ENCODE measurements at places on chromosomes 5 and 9.

GRCh38 chr9:115985657-115986056, 167.9 kb upstream of the PAPPA start:
- DNase-seq = no peak

DNA sequence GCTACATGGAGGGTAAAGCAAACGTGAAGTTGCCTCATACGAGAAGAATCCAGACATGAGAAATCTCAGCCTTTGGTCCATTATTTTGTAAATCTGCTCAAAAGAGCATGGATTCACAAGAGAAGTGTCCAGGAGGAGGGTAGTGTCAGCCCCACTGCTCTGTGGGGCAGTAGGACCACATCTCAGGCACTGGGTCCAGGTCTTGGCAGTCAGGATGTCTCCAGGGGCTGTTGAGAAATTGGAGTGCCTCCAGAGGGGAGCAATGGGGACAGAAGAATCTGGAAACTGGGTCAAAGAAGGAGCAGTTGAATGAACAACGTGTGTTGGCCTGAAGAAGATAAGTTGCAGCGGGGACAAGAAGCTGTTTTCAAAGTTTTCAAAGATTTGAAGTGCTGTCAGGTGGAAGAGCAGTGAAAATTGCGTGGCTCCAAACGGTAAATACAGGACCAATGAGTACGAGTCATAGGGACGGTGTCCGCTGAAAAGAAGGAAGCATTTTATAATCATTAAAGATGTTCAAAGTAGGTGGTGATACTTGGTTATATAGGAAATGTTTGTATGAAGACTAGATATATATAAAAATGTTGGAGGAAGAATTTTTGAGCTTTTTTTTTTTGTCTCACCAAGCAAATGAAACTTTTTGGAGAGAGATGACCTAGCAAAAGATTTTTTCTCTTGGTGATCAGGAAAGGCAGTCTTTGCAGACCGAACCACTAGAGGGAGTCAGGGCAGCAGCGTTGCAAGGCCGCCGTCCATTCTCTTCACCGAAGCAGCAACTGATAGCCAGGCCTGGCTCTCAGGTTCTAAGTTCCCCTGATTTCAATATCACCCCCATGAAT, 57.1 kb upstream of the ZBED3 start:
- peak; percentile 28 for DNase-seq

- DNase-seq = no peak
Measured at GRCh38 chr9:93821307-93821703, 133.8 kb downstream of the BARX1 start.

DNA sequence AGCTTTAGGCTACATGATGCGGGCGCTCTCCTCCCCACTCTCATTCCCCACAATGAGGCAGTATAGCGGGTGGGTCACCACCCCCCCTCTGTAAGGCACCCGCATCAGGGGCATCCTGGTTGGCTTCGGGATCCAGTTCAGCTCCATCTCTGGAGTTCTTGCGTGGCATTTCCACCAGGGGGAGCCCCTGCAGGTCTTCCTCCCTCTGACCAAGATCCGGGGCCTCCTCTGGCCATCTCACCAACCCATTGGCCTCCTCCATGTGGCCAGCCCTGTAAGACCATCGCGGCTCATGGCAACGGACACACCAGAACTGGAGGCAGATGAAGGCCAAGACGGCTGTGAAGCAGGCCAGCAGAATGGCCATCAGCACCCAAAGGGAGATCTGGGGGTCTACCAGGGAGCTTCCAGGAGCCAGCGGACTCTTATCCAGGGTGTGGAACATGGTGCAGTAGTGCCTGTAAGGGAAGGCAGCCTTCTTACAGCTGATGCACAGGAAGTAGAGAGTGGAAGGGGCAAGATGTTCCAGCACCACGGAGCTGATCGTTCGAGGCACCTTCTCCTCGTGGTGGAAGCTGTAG, 77.0 kb downstream of the CYFIP2 start:
- no peak for DNase-seq

DNA sequence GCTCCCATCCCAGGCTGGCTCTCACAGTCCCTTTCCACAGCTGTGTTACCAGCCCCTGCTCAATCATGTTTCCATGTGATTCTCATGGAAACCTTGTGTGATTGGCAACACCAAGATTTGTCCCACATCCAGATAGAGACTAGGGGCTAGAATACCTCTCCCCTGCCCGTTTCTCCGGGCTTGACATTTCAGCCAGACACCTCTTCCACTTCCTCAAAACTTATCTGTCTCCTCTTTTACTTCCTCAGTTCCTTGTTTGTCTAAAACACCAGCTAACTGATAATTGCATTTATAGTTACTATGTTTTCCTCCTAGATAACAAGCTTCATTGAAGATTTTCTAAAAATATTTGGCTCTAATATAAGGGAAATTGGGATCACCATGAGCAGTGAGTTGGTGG, 16.6 kb upstream of the KCNMB1 start:
- DNase-seq = no peak

DNA sequence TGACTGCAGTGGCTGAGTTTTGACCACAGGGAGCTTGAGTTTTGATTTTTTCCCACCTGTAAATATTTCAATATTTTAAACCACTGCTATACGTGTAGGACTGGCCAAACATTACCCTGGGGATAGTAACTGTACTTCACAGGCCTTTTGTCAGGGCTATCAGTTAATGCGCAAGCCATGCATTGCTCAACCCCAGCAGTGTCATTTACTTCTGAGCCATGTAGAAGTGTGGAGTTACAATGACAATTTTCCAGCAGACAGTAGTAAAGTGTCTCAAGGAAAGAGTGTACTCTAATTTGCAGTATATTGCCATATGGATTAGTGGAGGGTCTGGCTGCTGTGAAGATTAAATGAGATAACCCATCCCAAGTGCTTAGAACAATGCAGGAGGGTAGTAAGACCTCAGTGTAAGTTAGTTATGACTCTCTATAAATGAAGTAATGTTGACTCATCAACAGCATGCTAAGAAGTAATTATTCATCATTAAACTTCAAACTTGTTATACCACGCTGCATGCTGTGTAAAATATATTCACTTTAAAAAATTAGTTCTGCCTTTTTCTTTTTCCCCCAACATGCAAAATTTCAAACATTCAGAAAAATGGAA, 489.2 kb downstream of the KDM4C start:
- DNase-seq = no peak

GRCh38 chr9:77513457-77513856, 134.7 kb downstream of the GNA14 start:
- DNase-seq = no peak

- no peak for DNase-seq
Measured at GRCh38 chr5:93580927-93581445, at the start of gene NR2F1-AS1. TSS of gene NR2F1-AS1 (minus strand) at chr5:93581219.

- no peak for DNase-seq
Measured at GRCh38 chr5:113056988-113057387, 80.4 kb downstream of the DCP2 start.

DNA sequence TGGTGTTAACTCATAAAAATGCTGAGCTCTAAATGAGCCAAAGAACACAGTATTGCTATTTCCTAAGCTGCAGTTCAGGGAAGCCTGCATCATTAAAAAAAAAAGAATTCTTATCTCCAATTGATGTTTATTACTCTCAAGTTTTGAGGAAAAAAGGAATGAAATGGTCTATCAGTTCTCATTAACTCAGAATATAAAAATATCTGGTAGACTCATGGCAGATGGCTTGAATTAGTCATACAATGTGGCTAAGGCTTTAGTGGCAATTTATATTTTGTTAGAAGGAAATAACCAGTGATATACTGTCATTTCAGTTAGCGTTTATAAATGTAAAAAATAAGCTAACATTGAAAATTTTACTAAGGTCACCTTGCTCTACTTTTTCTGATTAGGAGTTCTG, 1403.4 kb upstream of the C9orf72 start:
- no peak for DNase-seq

DNA sequence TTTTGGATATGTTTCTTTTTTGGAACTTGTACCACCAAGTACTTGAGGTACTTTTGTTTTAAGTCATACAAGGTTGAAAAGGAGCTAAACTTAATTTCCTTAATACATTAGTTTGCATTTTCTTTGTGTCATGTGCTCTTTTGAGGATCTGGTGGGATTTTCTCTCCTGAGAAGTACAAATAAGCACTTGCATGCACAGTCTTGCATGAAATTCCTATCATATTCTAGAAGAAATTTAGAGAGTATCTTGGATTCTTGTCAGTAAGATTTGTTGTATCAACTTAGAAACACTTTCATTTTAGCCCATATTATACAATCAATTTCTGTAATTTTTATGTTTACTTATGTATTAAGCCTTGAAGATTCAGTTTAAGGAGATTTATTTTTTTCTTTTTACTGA, 64.9 kb downstream of the CCNH start:
- no peak for DNase-seq

- no peak for DNase-seq
Measured at GRCh38 chr5:161064297-161064696, 212.3 kb upstream of the ATP10B start.

- DNase-seq = no peak
Measured at GRCh38 chr5:43010935-43011315, 29.2 kb downstream of the ANXA2R start.

DNA sequence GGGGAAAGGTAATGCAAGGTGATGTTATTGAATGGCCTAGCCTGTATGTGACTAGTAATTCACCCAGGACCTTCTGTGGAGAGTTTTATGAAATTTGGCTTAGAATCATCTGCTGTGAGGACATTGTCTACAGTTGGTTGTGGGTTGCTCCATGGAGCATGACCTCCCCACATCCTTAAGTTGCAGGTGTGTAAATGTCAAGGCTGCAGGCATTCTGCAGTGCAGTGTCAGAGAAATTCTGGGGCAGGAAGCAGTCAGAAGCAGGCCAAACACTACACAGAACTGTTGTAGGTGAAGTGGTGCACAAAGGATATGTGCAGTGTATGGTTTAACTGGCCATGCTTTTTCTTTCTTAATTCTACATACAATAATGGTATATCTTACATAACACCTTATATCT, 588.3 kb downstream of the EBF1 start:
- no peak for DNase-seq

- DNase-seq = no peak
Measured at GRCh38 chr5:176639981-176640380, 7.3 kb upstream of the TSPAN17 start.

GRCh38 chr5:158152136-158152535, 293.2 kb upstream of the CLINT1 start:
- DNase-seq = no peak

Measured in stimulated activated CD8-positive, alpha-beta memory T cell treated with anti-CD3 and anti-CD28 coated beads, Interleukin-2, amount 100 ng/mL, for 1 hour (primary cell).